ENCODE measurements at places on chromosomes 11 and 22.

DNA sequence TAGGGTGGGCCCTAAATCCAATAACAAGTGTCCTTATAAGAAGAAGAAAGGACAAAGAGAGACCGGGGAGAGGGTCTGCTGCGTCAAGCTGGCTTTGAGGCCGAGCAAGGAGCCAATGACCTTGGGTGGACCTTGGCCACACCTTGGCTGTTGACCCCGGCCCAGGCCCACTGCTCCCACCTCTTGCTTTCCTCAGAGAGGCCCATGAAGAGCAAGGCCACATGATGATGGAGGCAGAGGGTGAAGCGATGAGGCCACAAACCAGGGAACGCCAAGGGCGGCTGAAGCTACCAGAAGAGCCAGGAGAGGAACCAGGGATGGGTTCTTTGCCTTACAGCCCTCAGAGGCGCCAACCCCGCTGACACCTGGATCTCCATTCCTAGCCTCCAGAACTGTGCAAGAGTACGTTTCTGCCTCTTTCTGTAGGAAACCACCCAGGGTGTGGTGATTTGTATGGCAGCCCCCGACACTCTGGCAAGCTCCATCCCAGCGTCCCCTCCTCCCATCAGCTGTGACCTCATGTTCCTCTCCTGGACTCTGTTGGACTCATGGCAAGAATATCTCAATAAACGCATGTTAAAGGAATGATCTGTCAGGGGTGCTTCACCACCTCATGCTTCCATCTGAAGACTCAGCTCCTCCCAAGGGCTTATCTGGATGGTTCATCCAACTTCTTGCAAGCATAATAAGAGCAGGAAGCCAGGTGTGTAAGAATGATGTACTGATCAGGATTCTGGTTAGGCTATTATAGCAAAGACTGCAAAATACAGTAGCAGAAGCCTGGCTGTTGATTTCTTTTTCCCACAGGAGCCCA, 41.6 kb upstream of the LINC01488 start:
- no peak for DNase-seq

DNA sequence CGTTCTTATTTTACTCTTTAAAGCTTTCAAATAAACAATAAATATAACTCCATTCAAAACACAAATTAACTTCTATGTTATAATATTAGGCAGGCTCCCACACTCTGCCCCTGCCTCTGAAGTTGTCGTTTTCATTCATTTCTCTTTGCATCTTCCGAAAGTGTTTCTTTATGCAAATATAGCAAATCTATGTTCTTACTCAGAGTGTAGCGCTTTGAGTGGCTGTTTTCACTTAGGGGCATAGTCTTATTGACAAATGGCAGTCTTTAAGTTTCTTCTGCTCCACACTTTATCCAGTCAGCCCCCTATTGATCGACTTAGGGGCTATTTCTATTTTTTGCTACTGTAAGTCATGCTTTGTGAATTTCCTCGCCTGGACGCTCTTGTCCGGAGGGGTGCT, 45.3 kb upstream of the RTL6 start:
- DNase-seq = no peak

DNA sequence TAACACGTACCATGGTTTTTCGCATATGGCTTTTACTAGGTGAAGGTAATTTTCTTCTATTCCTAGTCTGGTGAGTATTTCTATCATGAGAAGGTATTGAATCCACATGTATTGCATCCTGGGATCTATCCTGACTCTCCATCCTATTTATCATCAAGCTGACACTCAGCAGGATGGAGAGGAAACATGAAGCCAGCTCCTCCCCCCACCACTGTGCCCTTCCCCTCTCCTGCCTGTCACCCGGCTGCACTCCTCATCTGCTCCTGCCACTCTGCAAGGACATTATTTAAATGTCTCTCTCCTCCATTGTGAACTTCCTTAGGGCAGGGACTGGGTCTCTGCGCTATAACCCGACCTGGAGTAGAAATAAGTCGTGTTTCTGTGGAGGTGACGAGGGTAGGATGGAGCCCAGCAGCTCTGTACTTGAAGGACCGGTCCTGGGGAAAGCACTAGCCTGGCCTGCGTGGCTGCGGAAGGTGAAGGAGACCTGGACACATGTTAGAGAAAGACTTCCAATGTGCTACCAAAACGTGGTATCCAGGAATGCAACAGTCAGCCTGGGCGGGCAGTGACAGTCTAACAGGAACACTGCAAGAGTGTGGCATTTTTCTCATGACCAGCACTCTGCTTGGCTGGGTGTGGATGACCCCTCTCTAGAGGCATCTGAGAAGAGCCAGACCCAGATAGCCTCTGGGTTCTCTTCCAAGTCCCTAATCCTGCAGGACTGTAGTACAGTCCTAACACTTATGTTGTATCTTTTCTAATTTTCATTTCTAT, 111.2 kb downstream of the MICAL3 start:
- no peak for DNase-seq

DNA sequence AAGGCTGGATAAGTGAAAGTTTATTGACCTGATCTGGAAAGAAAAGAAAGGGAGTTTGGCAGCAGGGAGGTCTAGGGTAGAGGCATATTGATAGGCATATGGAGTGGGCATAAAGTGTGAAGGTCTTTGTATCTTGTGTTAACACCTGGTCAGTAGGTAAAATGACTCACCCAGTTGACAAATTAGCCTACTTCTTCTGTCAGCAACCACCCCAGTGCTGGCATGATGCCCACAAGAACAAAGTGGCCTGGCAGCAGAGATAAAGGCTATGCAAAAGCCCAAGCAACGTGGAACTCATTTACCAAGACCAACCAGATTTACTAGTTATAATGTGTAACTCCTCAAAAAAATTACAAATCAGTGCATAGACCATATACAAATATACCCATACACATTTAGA, 4.9 kb downstream of the OR10A3 start:
- DNase-seq = no peak

DNA sequence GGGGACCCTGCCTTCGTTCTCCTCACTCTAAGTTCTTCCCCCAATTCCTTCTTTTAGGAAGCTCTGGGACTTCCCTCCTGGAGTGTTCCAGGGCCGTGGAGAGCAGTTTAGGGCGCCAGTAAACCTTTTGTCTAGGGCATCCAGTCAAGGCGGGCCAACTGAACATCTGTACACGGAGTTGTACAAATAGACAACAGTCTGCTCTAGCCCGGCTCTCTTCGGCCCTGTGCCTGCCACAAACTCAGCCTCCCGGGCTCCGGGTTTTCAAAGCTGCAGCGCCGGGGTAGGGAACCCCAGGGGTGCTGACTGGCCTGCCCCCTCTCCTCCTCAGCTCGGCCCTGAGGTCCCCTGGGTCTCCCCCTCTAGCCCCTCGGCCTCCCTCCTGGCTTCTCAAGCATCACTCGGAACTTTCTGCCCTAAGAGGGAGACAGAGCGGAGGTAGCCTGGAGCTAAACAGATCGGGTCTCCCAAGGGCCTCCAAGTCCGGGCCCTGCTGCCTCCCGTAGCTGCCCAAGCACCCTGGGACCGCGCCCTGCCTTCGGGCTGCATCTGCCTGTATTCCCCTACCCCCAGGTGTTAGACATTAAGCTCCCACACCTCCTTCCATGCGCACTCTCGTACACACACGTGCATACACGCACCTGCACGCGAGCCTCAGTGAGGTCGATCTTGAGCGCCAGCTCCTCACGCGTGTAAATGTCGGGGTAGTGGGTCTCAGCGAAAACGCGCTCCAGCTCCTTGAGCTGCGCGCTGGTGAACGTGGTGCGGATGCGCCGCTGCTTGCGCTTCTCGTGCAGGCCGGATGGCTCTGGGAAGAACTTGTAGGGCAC, 3.3 kb downstream of the PHOX2A start:
- DNase-seq = no peak

DNA sequence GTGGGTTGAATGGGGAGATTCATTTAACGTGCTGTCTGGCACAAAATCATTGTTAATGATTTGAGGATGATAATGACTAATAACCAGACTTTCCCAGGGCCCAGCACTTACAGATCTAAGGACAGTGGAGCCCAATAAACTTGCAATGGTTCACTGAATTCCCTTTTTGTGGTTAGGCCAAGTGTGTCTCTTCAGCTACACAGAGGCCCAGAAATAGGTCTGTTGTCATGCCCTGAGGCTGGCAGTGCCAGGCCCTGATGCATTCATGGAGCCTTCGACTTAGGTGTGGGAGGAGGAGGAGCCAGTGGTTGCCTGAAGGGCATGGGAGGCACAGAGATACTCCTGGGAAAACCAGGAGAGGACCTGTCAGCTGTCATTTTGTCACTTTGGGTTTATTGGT, 56.1 kb downstream of the KIAA1671 start:
- no peak for DNase-seq

- DNase-seq = no peak
Observed at GRCh38 chr11:73510877-73511276, 87.0 kb downstream of the FAM168A start.

DNA sequence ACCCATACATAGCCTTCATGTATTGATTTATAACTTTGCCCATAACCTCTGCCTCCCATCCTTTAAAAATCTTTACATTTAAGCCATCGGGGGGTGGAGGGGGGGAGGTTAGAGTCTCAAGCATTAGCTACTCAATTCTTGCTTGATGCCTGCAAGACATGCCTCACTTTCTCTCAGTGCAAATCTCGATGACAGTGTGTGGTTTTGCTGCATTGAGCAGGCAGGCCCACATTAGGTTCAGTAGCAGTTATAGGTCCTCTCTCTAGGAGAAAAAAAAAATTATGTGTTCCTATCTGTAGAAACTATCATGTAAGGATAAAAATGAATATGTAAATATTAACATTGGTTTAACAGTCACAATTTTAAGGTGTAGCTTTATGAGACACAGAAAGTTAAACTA, 314.0 kb upstream of the ANO3 start:
- no peak for DNase-seq

- DNase-seq = no peak
Observed at GRCh38 chr22:44449061-44449682, 48.9 kb downstream of the RTL6 start.

DNA sequence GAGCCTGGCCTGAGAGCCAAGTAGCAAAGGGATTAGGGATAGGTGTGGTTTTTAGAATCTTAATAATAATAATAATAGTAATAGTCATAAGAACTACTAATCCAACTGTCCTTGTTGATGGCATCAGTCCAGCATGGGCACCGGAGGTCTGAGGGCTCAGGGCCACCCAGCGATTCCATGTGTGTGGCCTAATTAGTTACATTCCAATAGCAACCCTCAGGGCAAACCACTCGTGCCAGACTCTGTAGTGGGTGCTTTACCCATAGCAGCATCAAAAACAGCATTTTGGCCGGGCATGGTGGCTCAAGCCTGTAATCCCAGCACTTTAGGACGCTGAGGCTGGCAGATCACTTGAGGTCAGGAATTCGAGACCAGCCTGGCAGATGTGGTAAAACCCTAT, 19.0 kb upstream of the MYH9 start:
- DNase-seq = no peak

DNA sequence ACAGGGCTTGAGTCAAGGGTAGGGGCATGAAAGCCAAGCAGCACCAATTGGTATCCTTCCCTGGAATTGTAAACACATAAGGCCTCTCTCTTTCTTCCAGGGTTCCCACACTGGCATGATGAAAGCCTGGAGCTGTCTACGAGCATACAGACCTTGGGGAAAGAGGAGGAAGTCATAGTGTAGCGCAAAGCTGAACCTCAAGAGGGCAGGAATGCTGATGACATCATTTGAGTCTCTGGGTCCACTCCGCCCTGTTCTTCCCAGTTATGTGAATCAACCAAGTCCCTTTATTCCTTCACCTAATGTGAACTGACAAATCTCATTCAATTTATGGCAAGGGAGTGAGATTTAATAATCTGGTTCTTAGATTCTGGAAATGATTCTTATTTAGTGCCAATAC, 266.4 kb upstream of the NCAM1 start:
- no peak for DNase-seq

GRCh38 chr11:118443590-118444218, 7.4 kb downstream of the KMT2A start:
- DNase-seq = no peak

DNA sequence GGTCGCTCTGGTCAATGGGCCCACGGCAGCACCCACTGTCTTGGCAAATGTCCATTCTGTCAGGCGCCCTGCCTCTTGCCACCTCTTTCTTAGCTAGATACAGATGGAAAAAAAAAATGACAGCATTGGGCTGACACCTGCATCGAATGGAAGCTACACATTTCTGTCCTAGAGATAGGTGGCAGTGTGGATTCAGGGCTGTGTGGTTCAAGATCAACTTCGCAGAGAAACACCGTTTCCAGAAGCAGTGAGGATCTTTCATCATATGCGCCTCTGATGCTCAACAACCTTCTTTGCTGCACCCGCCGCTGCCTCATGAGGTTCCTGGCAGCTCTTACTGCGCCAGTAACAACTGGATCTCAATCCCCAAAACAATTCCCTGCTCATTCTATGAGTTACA, 236.3 kb downstream of the KIRREL3 start:
- DNase-seq = no peak

DNA sequence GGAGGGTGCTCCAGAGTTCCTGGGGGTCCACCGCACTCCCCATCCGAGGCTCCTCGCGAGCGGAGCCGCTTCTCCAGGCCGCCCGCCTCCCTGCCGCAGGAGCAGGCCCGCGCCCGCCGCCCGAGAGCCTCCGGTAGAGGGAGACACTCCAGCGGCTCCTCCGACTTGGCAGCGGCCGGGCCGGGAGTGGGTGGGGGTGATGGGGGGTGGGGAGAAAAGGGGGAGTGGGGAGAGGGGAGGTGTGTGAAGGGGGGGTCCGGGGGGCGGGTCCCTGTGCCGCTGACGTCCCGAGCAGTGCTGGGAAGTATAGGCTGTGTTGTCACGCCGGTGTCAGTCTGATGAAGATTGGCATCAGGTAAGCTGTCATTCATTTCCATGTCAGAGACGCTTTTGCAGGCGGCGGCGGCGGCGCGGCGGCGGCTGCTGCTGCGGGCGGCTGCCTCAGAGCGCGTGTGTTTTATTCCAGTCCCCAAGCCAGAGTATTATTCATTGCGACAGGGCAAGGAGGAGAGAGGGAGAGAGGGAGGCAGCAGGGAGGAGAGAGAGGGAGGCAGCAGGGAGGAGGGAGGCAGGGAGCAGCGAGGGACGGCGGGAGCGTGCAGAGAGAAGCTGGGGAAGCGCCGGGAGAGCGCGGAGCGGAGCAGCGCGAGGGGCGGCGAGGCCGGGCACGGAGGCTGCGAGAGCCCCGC, at the start of gene PKNOX2:
PKNOX2 (plus strand) TSS at position 330 of the 689 bp plus-strand sequence. CDS start 186,555 bp downstream, outside the sequence.
- DNase-seq = no peak

GRCh38 chr11:1448882-1449281, 37.7 kb downstream of the MOB2 start:
- no peak for DNase-seq

GRCh38 chr22:42179616-42180015, 49.0 kb upstream of the CYP2D6 start:
- no peak for DNase-seq

DNA sequence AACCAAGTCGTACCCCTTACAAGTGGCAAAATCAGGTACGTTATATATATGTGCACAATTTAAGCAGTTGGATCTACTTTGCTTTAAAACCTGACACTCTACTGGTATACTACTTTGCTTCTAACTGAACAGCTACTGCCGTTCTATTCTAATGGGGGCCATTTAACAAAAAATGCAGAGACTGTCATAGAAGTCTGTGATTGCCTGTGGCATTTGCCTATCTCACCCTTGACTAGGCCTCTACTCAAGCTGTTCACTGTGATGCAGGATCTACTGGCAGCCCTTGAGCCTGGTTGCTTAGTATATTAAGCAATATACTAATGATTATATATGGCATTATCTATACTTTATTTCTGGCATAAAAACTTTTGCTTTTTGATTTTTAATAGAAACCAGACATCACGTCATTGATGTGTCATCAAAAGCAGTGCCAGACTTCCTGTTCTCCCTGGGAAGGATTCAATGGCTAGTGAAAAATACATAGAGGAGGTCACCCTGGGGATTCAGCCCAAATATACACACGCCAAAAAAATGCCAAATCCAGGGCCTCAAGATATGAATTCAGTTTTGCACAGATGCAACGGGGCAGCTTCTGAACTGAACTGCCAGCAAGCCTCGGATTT, 40.0 kb upstream of the FIBIN start:
- no peak for DNase-seq

All from NCI-H2107 (cell line).